ENCODE measurements at places on chromosomes 3 and 15. TPM values are rescaled to one million over a fixed set of nuclear protein-coding genes. Genes with fewer than 3 reads are reported as not detected.
A peak's percentile ranks its signal among the peaks of the same experiment; 100 is the strongest.

GRCh38 chr3:127469760-127470159, 120.8 kb downstream of the TPRA1 start:
- H3K27ac ChIP-seq: no peak overlapping the region
- H3K36me3 ChIP-seq: no peaks in the 10 kb centered on the region
- H3K27me3 ChIP-seq: no peaks in the 10 kb centered on the region
- H3K4me3 ChIP-seq: no peak overlapping the region
- no peaks in the 10 kb centered on the region for H3K4me1 ChIP-seq
- DNase-seq: no peak

GRAMD1C gene
- polyA plus RNA-seq: 10.1 TPM

DNA sequence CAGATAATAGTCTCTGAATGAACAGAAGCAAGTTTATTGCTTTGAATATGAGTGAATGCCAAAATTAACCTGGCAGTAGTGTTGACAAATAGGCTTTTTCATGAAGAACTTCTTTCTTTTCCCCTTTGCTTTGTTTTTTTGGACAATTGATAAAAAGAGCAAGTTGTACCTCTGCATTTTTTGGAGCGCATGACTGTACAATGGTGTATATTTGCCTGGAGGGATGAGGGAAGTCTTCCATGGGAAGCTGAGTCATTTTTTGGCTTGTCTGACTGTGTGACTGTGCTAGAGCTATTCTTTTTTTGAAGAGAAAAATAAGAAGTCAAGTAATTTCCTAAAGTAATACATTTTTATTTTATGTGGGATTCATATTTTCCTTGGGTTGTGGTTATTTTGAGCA, 186.9 kb downstream of the KLHL25 start:
- peaks cover 5% of the 10 kb centered on the region for H3K4me1 ChIP-seq
- no peak overlapping the region for H3K4me3 ChIP-seq
- H3K27ac ChIP-seq: no peak overlapping the region
- no peak for DNase-seq

DNA sequence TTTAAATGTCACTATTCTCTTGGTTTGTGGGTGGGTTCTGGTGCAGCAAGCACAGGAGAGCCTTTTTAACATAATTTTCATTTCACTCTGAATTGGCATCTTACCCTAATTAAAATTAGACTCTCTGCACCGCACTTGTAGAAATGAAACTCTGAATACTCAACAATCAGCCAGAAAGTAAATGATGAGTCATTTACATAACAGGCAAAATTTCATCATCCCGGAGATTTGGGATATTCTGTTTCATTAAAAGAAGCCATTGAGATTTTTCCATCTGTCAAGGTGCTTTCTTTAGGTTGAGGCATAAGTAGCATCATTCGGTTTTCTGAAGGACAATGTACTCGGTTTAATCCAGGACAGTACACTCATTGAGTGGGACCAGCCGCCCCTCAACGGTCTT, 111.0 kb downstream of the RFTN1 start:
- H3K27ac ChIP-seq: no peak overlapping the region
- no peaks in the 10 kb centered on the region for H3K4me1 ChIP-seq
- no peak for DNase-seq
- H3K4me3 ChIP-seq: no peak overlapping the region
- no peaks in the 10 kb centered on the region for H3K27me3 ChIP-seq
- peaks cover 4% of the 10 kb centered on the region for H3K36me3 ChIP-seq

- peaks cover 70% of the 10 kb centered on the region for H3K4me1 ChIP-seq
- H3K4me3 ChIP-seq: no peak overlapping the region
- no peaks in the 10 kb centered on the region for H3K36me3 ChIP-seq
- no peaks in the 10 kb centered on the region for H3K27me3 ChIP-seq
- H3K27ac ChIP-seq: peak overlapping the region; percentile 49
These were observed 45.2 kb downstream of the RARB start for GRCh38 chr3:25473246-25473645.

SENP8 gene
- 1.5 TPM for polyA plus RNA-seq

Data from lung (tissue), 17 donors.